Right lung (tissue), 10 donors: ENCODE measurements at places on chromosomes 6 and 20. TPM values are rescaled to one million over a fixed set of nuclear protein-coding genes. Genes with fewer than 3 reads are reported as not detected.

DNA sequence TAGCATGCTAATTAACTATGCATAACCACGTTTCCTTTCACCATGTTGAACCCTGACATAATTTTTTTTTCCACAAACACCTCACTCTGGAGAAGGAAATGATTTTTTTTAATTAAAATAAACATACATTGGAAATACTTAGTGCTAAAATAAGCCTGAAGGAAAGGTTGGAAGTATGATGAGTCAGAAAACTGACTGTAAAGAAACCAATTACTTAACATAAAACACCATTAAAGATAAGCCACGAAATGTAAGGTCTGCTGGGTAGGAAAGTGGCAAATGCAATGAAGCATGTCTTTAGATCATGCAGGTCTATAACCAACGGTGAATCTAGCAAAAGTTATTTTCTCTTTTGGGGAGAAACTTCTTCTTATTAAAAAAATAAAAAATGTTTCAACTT is 47.5 kb downstream of the OPRM1 start:
- DNase-seq: no peak

DNA sequence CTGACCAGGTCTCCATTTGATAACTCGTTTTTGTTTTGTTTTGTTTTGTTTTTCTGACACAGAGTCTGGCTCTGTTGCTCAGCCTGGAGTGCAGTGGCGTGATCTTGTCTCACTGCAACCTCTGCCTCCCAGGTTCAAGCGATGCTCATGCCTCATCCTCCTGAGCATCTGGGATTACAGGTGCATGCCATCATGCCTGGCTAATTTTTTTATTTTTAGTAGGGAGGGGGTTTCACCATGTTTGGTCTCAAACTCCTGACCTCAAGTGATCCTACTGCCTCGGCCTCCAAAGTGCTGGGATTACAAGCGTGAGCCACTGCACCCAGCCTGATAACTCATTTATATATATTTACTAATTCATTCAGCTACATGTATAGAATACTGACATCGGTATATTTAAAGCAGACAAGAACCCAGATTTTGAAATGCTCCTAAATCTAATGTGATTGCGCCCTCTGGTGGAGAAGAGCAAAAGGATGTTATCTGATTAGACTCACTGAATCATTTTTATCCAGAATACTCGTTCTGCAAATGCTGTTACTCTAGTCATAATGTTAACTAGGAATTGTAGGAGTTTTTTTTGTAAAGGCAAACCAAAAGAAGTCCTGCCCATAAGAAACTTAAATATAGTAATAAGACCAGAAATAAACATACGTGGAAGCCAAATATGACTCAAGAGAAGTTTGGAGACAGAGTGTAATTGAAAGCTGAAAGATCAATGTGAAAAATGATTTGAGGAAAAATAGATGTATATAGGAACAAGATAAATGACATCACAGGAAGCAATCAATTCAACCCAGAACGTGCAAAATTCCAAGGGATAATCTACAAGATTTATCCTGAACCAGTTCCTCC is 5.3 kb upstream of the COL12A1 start:
- peak; percentile 45 for DNase-seq

GRCh38 chr6:143279385-143279784 is 171.1 kb downstream of the ADAT2 start:
- DNase-seq: no peak

GRCh38 chr6:36755435-36756348 is 58.1 kb downstream of the RAB44 start:
- no peak for DNase-seq

The MYBL2 gene
- 15.7 TPM for polyA plus RNA-seq
